Activated gamma-delta T cell treated with Interleukin-2 at 50 U/mL for 16 hours (primary cell): ENCODE measurements at places on chromosomes 12 and 14.
A peak's percentile ranks its signal among the peaks of the same experiment; 100 is the strongest.

DNA sequence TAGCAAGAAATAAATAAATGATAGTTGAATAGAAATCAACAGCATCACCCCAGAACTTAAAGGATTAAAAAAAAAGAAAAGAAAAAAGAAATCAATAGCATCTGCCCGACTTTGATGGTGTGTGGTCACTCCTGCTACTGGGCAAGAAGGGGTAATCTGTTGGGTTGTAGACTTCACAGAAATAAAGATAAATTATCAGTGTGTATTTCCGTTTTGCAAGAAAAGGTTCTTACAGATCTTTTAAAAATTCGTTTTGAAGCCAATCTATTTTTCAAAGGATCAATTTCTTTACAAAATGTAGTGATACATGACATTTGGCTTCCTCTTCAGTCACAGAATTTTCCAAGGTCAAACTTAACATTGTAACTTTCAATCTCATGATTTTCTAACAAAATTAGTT lies 448.9 kb upstream of the FAR2 start:
- DNase-seq: no peak

DNA sequence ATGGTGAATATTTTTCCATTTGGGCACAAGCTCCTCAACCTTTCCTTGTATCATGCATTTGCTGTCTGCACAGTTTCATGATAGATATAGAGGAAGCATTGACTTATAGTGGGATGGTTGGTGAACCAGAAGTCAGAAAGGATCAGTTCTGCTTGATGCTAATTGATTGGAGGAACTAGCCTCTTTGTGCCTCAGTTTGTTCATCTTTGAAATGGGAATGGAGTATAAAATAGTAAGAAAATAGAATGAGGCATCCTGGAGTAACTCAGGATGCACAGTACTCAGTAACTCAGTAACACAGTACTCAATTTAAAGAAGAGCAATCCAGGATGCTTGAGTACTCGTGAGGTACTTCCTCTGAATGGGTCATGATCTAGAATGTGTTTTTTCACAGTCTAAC lies 109.5 kb downstream of the UNC79 start:
- no peak for DNase-seq

- DNase-seq: no peak
Observed at GRCh38 chr12:18716236-18716635, 21.6 kb downstream of the PLCZ1 start.

GRCh38 chr14:53875324-53875897 lies 81.2 kb downstream of the BMP4 start:
- DNase-seq: no peak

GRCh38 chr12:131900397-131900796 lies 6.0 kb downstream of the ULK1 start:
- DNase-seq: no peak

DNA sequence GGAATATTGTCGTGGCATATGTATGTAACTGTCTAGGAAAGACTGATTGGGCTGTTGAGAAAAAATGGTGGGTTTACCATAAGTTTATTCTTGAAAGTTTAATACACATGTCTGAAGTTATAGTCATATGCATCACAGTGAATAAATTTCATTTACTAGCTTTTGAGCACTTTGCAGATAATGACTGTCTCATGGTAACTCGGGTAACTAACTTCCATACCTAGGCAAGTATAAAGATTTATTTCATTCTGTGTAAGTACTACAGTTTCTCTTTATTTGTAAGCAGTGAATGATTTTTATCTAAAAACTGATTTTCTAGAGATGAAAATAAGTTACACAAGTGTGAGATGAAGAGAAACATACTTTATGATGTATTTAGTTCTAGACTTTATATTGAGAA lies 3.0 kb downstream of the USP15 start:
- DNase-seq: no peak

- DNase-seq: no peak
Observed at GRCh38 chr12:95522692-95523091, 28.6 kb downstream of the USP44 start.

GRCh38 chr12:116441292-116441691 lies 117.9 kb upstream of the MAP1LC3B2 start:
- no peak for DNase-seq

DNA sequence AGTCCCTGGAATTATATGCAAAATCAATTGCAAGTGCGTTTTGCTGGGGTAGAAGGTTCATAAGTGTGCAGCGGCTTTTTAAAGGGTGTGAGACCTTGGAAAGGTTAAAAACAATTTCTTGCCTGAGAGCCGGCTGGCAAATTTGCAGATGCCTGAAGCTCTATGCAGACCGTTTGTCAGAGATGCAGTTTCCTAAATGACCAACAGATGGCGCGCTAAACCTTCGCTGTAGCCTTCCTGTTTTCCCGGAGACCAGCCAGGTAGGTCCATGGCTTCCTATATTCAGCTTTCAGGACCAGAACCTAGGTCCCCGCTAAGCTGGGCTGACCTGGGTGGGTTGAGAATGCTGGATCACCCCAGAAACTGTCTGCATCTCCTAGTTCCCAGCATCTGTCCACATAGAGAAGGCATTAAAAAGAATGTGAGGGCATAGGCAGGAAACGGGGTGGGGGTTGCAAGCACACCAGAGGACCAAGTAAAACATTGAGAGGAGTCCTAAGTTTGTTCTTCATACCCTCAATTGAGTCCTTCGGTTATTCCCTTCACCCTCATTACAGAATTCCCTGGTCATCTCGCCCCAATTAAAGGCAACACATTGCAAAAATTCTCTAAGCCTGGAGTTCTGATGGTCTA lies 5.7 kb upstream of the NOS1 start:
- peak; percentile 11 for DNase-seq

DNA sequence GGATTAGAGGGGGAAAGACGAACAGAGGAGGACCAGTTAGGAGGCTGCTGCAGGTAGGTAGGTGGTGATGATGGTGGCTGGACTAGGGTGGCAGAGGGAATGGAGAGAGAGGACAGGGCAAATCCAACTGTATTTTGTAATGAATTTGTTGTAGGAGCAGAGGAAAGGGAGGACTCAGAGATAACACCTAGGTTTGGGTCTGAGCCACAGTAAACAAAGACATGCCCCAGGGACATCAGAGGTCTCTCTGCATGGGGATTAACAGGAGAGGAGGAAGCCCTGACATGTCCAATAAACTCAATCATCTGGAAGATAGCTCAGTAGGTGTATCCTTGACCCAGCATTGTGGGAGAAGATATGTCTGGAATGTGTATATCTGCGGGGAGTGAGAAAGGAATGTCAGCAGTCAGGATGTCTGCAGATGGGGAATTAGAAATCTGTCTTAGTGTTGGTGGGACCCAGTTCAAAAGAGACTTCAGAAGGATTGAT lies 4.7 kb upstream of the SLC48A1 start:
- DNase-seq: no peak

- DNase-seq: no peak
Observed at GRCh38 chr14:29820785-29821184, 106.9 kb downstream of the PRKD1 start.

GRCh38 chr12:132543298-132544079 lies 53.5 kb downstream of the FBRSL1 start:
- DNase-seq: no peak

GRCh38 chr12:22684140-22685118 lies 59.5 kb downstream of the ETNK1 start:
- no peak for DNase-seq

- no peak for DNase-seq
Observed at GRCh38 chr12:29238822-29239291, 89.8 kb downstream of the FAR2 start.

DNA sequence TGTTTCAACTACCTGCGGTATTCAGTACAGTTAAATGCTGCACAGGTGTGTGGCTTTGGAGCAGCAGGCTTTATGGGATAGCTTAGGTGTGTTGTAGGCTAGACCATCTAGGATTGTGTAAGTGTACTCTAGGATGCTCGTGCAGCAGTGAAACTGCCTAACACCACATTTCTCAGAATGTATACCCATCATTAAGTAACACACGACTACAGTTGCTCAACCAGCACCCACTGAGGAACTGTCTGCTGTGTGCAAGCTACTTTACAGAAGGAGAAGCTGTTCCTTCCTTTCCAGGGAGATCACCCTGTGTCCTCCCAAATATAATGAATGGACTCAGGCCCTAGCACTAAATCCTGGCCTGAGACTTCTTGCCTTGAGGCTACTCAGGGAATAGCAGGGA lies 94.8 kb downstream of the SLC24A4 start:
- no peak for DNase-seq

- DNase-seq: no peak
Observed at GRCh38 chr12:63220921-63221320, 69.9 kb upstream of the AVPR1A start.

GRCh38 chr14:34964977-34965764 lies 17.6 kb upstream of the SRP54 start:
- DNase-seq: no peak

GRCh38 chr12:108313606-108314351 lies 25.3 kb downstream of the CMKLR1 start:
- DNase-seq: peak; percentile 7

DNA sequence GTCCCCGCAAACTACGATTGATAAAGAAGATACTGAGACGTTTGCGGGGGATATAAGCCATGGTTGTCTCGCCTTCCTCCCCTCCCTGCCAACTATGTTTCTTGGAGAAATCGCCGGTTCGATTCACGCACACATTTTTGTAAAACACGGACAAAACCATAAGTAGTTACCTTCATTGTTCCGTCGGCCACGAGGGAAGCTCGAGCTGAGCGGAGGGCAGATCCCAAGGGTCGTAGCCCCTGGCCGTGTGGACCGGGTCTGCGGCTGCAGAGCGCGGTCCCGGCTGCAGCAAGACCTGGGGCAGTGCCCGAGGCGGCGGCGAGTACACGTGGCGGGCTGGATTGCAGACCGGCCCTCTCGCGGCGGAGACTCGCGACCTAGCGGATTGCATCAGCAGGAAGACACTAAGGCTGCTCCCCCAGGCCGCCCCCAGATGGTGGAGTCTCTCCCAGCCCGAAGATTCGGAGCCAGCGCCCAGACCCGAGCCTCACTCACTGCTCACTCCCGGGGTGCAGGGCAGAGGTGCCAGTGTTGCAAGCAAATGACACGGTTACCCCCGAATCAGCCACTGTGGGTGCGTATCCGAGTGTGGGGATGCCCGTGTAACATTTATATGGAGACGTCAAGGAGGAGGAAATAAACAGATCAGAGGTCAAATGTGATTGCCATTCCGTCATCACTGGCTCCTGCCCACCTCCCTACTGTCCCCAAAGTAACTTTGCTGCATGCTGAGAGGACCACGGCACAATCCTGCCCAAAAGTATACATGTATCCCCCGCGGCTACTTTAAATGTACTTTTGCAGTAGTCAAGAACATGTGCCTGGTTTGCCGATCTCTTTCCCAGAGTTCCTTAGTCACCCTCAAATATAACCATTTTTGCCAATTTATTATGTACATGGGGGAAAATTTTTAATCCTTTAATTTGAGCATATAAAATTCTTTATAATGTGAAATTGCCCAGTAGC lies at the start of gene BCAT1:
BCAT1 (minus strand) TSS at position 345 of the 966 bp plus-strand sequence; CDS start at position 176, 169 bp downstream.
- DNase-seq: peak; percentile 22

GRCh38 chr14:101070540-101071492 lies 167.3 kb upstream of the RTL1 start:
- no peak for DNase-seq

GRCh38 chr14:95153866-95154265 lies 3.5 kb downstream of the DICER1 start:
- DNase-seq: no peak
